ENCODE measurements at places on chromosomes 2 and 18. TPM values are rescaled to one million over a fixed set of nuclear protein-coding genes. Genes with fewer than 3 reads are reported as not detected.

HOXD10 gene
- 0.66 TPM for total RNA-seq

CROCC2 gene
- not detected for total RNA-seq

TRPM8 gene
- 0.14 TPM for total RNA-seq

ALLC gene
- not detected for total RNA-seq

CD8B2 gene
- not detected for total RNA-seq

PDE11A gene
- 0.43 TPM for total RNA-seq

All from placental pericyte (primary cell).